Diencephalon (tissue), 1 donor: ENCODE measurements at places on chromosomes 7 and 10. TPM values are rescaled to one million over a fixed set of nuclear protein-coding genes. Genes with fewer than 3 reads are reported as not detected.

Gene SPDYE17
- total RNA-seq: not detected

Gene TEX47
- total RNA-seq: not detected

Gene PLXDC2
- total RNA-seq: 45.0 TPM

Gene PLEKHS1
- total RNA-seq: not detected

Gene NYAP1
- total RNA-seq: 38.8 TPM

Gene POLR2J
- 13.1 TPM for total RNA-seq

Gene GHRHR
- total RNA-seq: 2.8 TPM

Gene HTRA1
- total RNA-seq: 64.1 TPM

Gene GATAD1
- total RNA-seq: 30.0 TPM

Gene HTR7
- total RNA-seq: 14.1 TPM

Gene COL26A1
- 31.6 TPM for total RNA-seq

Gene ASZ1
- total RNA-seq: not detected

Gene GTF2IRD1
- total RNA-seq: 17.5 TPM

Gene CALML3
- 0.69 TPM for total RNA-seq

Gene HACD1
- 32.3 TPM for total RNA-seq

Gene DMBT1
- under 0.01 TPM for total RNA-seq

Gene CHST12
- 3.5 TPM for total RNA-seq

Gene NPY4R
- 1.2 TPM for total RNA-seq

Gene MUC12
- 0.23 TPM for total RNA-seq

Gene GPC2
- 49.6 TPM for total RNA-seq

Gene WDFY4
- total RNA-seq: 1.6 TPM

Gene AKR1D1
- total RNA-seq: not detected

Gene SPDYE9
- not detected for total RNA-seq

Gene LRRN3
- 140 TPM for total RNA-seq
